ENCODE measurements at places on chromosomes 16 and 17.

DNA sequence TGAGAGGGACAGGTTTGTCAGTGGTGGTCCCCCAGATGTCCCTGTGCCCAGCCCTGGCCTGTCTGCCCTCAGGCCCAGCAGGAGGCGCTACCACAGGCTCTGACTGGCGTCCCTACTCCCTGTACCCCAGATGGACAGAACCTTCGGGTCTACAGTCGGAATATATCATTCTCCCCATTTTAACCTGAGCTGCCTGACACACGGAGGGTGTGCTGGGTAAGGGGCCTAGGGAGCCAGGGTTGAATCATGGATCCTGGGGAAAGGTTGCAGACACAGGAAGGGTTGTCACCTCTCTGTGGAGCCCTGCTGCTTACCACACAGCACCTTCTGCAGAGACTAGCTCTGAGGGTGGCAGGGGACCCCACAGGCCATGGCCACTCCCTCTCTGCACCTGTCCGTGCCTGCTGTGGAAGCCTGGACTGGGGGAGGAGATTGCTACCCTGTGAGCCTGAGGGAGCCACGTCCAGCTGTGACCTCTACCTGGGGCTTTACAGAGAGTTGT lies 162.2 kb upstream of the ZNF267 start:
- DNase-seq, result no peak

DNA sequence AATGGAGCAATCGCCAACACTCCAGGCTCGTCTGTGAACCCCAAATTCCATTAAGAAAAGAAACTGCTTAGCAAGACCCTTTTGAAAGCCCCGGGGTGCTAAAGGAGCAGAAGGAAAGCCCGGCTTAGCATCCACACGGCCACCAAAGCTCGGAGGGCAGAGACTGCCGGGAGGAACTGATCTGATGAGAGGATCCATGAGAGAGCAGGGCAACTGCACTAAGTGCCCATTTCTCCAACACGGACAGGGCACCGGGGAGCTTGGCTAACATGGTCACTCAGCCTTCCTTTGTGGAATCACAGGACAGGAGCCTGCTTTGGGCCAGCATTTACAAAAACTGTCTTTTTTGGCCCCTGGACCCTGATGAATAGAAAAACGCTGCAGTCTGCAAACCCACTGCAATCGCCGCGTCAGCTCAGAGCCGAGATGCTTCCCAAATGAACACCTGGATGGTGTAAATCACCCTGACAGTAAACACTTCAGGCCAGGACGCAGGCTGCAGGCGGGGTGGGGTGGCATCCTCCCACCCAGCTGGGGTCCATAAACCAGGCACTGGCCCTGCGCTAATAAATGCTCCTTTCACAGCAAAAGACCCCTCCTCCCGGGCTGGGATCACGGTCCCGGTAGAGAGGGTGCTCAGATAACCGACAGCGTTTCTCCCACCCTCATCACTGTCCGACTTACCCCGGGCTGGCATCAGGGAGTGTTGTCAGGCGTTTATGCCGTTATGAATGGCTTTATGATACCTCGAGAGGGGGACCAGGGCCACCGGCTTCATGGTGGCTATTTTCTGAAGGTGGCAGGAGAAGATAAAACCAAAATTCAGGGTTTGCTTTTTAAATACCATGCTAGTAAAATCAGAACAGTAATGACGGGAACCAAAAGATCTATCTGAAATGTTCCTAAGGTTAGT lies 299.5 kb downstream of the IRF8 start:
- DNase-seq, result no peak

DNA sequence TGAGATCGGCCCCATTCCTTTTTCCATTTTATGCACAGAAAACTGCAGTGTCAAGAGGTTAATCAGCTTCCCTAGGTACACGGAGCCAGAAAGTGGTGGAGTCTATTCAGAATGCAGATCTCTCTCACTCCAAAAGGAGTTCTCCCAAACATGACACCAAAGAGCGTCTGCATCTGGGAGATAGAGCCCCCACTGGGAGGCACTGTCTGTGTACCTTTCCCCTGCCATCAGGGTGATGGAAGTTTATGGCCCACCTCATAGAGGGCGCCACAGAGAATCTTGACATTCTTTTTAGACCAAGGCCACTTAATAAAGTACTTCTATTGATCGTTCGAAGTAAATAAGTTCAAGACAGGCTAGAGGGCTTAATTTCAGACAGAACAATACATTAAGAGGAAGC lies 493.7 kb upstream of the ERCC4 start:
- peak; percentile 80 for DNase-seq

GRCh38 chr17:40548491-40548981 lies 16.7 kb downstream of the CCR7 start:
- no peak for DNase-seq

DNA sequence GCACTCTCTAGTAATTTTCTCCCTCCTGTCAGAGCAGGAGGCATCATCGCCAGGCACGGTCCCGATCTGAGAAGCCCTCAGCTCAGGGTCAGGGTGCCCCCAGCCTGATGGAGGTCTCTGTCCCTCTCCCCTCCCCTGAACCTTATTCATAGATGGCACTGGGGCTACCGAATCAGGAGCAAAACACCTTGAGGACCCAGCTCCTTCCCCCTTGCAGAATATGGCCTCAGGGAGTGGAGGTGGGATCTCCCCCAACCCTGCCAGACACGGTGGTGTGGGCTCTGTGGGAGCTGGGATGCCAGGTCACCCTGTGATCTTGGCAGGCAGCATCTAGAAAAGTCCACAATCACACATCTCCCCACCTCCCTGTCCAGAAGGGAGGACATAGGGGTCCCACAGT lies 2.5 kb downstream of the CPNE2 start:
- DNase-seq, result no peak

- no peak for DNase-seq
Observed at GRCh38 chr17:74267987-74268499, 6.0 kb upstream of the DNAI2 start.

- peak; percentile 64 for DNase-seq
Observed at GRCh38 chr16:3443108-3444031, at the start of the genes NAA60 and ZNF597. Gene NAA60 (plus strand): TSS chr16:3443680. CDS start chr16:3476228, 32,548 bp downstream. Gene ZNF597 (minus strand): TSS chr16:3443504. CDS start chr16:3443153, 351 bp downstream.

GRCh38 chr17:8865385-8865784 lies 2.1 kb downstream of the PIK3R6 start:
- DNase-seq, result no peak

Data from KG1 (cell line).